MCF 10A (cell line): ENCODE measurements at places on chromosomes 2 and 18.

DNA sequence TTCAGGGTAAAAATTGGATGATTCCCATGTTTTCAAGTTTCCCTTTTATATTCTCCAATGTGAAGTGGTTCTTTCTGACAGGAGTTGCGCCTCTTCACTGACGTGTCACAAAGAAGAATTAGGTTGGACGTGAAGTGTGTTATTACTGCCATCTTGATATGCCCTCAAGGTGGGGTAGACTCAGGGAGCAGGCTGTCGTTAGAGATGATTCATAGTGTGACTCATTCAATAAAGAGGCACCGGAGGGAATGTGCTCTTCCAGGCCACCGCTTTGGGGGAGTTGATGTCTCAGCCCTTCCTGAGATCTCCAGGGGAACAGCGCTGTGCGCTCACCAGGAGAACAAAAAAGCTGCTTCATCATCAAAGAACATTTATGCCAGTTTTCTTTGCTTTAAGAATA, 3.6 kb upstream of the DGKD start:
- DNase-seq: peak; percentile 97

DNA sequence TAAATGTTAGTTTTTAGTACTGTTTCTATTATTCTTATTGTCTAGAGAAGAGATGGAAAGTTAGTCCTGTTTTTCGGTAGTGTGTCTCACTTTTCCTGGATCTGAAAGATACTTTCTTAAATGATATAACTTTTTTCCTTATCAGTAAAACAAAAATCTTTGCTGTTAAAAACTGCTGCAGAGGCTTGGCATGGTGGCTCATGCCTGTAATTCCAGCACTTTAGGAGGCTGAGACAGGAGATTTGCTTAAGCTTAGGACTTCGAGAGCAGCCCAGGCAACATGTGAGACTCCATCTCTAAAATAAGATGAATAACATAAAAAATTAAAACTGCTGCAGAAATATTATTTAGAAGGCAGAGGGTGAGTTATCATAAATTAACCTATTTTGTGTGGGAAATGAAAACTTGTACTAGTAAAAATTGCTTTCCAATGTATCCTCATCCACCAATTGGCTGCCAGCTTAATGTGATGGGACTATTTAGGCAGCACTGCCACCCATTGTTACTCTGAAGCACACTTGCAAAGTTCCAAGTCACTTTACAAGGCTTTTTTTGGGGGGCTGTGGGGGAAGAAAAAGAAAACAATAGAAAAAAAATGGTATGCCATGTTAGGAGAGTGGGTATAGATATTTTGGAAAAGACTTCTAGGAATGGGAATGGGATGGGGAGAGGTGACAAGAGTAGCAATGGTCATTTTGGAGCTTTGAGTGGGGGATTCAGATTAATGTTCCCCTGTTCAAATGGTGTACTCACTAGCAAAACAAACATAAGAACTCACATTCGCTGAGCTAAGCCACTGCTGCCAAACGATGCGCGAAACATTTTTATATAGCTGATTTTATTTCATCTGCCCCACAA, 62.7 kb downstream of the MEIS1 start:
- DNase-seq: peak; percentile 7

GRCh38 chr2:235098269-235098668, 146.5 kb downstream of the SH3BP4 start:
- no peak for DNase-seq

DNA sequence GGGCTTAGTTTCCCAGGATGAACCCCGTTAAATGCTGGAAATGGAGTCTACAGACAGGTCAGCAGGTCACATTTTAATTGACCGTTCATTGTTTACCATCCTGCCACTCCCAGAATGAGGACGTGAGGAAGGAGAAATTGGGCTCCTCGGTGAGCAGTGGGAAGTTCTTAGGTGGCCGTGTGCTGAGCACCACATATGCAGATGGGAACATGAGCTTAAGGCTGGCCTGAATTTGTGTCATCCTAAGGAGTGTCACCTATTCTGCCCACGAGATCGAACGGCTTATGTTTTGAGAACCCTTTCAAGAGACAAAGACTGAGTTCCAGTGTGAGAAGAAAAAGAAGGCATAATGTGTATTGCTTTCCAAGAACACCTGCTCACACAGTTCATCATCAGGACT, 234.4 kb upstream of the PXDN start:
- DNase-seq: no peak

GRCh38 chr2:212021947-212022346, 516.7 kb downstream of the ERBB4 start:
- peak; percentile 36 for DNase-seq

DNA sequence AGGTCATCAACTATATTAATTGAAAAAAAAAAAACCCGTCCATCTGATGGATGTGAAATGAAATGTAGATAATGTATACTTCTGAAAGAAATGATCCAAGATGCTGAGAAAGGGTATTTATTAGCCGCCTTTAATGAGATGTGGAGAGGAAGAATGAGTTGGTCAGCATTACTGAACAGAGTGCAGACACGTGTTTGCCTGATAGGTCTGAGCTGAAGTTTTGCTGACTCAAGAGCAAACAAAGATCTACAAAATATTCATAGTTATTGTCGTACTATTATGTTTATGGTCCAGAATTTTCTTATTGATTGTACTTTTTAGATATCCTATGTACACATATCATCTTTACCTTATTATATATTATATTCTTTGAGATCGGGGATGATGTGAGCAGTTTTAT, 235.3 kb downstream of the RDH14 start:
- DNase-seq: no peak

DNA sequence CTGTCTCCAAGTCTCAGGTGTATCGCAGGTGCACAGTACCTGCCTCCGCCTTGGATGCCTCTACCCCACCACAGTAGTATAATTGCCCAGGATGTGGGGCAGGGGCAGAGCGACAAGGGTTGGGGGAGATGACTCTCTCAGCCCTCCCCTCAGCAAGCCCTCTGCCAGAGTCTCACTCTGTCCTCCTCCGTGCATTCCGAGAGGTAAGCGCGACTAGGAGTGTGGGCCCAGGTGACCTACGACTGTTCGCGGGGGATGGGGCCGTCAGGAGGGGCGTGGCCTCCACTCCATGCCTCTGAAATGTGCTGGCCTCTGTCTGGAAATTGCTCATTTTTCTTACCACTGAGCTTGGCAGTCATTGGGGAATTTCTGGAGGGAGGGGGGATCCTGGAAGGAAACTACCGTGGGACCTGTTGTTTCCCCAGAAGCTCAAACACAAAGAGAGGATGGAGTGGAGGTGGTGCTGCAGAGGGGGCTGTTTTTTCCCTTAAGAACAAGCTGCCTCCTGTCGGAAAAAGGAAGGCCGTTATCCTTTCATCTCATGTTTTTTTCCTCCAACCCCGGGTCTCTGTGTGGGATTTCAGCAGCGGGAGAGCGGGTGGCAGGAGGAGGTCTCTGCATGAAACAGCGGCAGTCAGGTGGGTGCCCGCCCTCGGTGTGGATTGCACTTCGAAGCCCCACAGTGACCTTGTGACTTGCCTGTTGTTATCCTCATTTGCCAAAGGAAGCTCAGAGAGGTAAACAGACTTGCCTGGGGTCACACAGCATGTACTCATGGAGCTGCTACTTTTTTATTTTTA, 13.0 kb upstream of the RALB start:
- DNase-seq: peak; percentile 56

- peak; percentile 85 for DNase-seq
Measured at GRCh38 chr2:25951071-25951547, 31.2 kb downstream of the KIF3C start.

DNA sequence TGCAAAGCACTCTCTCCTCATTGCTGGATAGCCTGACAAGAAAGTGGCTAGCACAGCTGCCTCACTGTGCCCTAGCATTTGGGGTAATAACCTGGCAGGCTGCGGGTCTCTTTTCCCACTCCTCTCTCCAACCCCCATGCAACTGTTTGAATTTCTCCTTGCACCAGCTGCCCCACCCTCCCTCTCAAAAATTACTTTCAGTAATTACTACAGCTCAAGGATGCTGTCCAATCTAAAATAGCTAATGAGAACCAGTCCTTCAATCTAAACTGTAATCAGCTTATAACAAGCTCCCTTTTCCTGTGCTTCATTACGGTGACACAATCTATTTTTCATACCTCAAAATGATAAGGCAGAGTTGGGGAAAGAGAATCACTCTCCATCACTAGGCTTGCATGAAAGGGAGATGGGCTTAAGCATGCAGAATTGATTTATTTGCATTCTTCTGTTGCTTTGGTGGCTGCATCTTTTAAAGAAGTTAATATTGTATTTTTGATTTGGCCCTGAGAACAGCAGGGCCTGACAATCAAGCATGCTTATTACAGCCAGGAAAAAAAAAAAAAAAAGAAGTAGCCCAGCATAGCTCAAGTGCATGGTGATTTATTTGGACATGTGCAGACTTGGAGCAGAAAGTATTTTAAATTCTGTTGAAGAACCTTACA, 881.8 kb downstream of the SLC4A3 start:
- DNase-seq: no peak

DNA sequence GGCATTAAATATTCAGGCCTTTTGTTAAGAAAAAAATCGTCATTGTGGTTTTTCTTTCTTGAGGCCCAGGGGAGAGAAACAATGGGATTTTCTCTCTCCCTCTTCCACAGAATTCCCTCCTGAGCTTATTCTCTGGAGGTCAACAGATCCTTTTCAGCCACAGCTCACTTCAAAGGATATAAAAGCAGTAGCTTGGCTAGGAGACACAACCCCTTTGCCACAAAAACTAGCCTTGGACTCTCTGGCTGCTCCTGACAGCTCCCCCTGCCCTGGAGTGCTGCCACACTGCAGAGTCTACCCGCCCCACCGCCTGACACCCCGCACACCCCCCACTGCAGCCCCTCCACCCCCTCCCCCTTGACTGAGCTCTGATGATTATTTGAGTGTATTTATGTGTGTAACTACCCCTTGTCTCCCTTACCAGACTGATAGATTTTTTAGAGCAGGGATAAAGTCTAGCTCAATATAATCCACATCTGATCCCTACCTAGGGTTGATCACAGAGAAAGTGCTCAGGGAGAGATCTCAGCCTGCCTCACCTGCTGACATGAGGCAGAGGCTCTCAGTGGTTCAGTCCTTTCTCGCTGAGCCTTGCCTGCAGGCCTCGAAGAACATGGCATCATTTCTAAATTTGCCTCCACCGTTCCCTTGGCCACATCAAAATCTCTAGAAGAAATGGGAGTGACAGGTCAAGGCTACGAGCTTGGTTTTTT, 132.2 kb upstream of the SP5 start:
- DNase-seq: no peak

GRCh38 chr2:56170504-56170903, 13.3 kb upstream of the CCDC85A start:
- DNase-seq: peak; percentile 72

DNA sequence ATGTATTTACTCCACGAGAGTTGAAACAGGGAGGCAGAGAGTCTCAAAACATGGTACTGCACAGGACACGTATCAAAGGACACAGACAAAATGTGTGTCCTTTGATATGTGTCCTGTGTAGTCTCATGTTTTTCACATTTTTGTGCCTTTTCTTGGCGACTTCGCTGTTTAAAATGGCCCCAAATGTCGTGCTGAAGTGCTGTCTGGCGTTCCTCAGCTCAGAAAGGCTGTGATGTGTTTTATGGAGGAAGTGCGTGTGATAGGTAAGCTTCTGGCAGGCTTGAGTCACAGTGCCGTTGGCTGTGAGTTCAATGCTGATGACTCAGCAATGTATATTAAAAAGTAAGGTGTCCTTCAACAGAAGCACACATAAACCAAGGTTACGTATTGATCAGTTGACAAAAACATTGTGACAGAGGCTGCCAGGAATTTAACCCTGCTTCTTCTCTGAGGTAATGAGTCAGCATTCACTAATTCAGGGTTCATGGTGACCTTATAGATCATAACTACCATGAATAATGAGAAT, 78.2 kb downstream of the DYSF start:
- peak; percentile 58 for DNase-seq

DNA sequence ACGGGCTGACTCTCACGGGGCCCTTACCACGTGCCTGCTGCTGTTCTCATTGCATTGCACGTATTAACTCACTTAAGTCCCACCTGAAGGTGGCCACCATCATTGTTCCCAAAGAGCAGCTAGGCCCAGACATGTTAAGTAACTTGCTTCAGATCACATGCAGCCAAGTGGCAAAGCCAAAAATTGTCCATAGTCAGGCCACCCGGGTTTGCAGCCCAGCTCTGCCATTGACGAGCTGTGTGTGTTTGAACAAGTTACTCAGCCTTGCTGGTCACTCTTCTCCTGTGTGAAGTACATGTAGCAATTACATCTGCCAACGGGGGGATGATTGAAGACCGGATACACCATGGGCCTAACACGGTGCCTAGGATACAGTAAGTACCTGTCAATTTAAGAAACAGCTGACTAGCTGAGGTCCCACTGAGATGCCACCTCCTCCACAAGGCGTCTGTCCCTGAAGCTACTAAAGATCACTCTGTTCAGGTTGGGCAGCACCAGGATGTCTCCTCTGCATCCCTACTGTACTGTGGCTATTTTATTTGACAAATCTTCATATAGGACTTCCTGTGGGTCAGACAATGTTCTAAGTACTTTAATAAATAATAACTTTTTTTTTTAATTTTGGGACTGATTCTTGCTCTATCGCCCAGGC, 154.2 kb upstream of the MYCN start:
- no peak for DNase-seq

DNA sequence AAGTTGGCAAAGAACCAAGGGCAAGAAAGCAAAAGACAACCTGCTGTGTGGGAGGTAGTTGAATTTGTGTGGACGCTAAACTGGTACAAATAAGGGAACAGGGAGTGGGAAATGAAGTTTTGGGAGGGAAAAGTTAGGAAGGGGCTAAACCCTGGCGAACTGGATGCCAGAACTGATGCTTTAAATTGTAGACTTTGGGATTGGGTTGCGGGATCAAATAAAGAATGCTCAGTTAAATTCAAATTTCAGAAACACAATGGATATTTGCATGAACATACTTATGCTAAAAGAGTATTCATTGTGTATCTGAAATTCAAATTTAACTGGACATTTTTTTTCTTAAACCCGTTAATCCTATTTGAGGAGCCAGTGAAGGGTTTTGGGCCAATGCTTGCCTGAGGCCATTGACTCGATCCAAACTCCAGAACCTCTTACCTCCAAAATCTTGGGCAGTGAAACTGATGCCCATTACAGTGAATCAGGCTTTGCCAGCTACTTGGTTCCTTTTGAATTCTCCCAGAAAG, 44.2 kb upstream of the YWHAQ start:
- DNase-seq: no peak
